ENCODE measurements at places on chromosomes 5 and 9. TPM values are rescaled to one million over a fixed set of nuclear protein-coding genes. Genes with fewer than 3 reads are reported as not detected.

The IL4 gene
- total RNA-seq, result not detected

The SOWAHA gene
- 0.52 TPM for total RNA-seq

The ESM1 gene
- not detected for total RNA-seq

The MEGF10 gene
- 28.3 TPM for total RNA-seq

The SAP30L gene
- total RNA-seq, result 11.5 TPM

The MLANA gene
- total RNA-seq, result not detected

The KCNMB1 gene
- total RNA-seq, result 0.17 TPM

The STPG3 gene
- not detected for total RNA-seq
